ENCODE measurements at places on chromosomes 1 and 21.

- DNase-seq: no peak
These were observed 18.7 kb downstream of the TMEM53 start for GRCh38 chr1:44655609-44656008.

DNA sequence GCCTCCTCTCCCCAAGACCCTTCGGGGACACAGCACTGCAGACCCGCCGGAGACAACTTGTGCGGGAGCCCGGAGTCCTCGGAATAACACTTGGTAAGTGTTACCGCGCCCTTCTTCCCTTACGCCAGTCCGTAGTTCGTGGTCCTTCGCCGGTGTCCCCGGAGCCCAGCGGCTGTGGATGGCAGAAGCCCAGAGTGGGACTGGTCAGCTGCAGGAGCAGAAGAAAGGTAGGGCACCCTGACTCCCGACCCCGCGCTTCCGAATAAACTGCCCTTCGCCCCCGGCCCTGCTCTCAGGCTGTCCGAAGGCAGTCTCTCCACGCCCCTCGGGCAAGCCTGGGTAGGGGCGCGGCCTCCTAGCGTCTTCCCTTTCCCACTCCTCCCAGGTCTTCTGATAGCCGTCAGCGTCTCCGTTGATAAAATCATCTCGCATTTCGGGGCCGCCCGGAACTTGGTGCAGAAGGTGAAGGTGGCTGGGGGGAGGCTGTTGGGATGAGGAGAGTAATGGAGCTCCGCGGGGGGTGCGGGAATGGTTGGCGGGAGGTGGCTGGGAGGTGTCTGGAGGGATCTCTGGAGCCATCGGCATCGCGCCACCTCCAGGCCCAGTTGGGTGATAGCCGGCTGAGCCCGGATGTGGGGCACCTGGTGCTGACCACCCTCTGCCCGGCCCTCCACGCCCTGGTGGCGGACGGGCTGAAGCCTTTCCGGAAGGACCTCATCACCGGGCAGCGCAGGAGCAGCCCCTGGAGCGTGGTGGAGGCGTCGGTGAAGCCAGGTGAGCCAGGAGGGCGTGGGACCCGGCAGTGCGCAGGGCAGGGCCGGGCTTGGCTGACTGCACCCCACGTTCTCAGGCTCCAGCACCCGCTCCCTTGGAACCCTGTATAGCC lies 4.3 kb downstream of the RUSC1 start:
- no peak for DNase-seq

GRCh38 chr1:212791261-212791675 lies 309 bp downstream of the NSL1 start:
- DNase-seq: no peak

DNA sequence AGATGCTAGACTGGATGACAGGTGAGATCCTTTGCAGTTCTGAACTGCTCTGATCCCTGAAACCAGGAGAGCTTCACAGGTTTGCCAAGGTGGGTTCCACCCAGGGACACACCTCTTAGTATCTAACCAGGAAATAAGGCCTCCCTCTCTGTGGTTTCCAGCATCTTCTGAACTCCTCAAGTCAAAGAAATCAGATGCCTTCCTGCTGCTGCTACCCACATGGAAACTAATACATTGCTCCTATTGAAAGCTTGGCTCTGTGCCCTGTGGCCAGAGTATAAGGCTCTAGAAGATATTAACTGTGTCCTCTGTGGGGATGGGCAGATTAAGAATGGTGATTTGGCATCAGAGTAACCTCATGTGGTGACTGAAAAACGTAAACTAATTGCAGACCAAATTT lies 75.0 kb upstream of the MRPS6 start:
- DNase-seq: no peak

- no peak for DNase-seq
These were observed 54.8 kb upstream of the SH3GLB1 start for GRCh38 chr1:86649618-86650017.

DNA sequence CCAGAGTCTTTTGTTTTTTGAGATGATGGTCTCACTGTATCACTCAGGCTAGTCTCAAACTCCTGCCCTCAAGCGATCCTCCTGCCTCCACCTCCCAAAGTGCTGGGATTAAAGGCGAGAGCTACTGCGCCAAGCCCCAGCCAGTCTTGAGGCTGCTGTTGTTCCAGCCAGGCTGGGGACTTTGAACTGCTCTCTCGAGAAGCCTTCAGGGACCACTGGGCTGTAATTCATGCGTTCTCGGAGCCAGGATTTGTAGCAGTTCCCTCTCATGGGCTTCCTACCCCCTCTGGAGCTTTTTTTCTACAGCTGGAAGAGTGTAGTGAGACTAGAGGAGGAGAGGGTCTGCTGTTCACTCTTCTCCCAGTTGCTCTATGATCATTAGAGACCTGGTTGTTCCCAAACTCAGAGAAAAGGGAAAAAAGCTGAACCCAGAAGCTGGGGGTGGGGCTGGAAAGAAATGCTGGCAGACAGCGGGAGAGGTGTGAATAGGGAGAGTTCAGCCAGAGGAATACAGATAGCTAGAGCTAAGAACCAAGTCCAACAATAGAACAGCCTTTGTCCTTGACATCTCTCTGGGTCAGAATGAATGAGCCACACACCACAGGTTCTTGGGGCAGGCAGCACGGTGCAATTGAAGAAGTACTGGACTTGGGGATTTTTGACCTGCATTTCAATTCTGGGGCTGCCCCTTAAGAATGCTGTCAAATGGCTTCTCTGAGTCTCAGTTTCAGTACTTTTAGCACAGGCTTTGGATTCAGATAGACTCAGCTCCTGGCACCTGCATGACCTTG lies 13.2 kb upstream of the SLC41A1 start:
- DNase-seq: no peak

- no peak for DNase-seq
These were observed 15.9 kb upstream of the PADI3 start for GRCh38 chr1:17232759-17233661.

DNA sequence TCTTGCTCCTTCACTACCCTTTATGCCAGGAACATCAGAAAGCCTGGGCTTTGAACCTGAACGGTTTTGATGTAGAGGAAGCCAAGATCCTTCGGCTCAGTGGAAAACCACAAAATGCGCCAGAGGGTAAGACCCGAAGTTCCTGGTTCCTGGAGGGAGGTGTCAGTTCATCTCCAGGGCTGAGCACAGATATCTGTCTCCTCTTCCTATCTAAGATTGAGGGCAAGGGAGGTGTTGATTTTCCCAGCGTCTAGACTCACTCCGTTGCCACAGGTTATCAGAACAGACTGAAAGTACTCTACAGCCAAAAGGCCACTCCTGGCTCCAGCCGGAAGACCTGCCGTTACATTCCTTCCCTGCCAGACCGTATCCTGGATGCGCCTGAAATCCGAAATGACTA lies 915 bp downstream of the CDC20 start:
- DNase-seq: no peak

GRCh38 chr1:168786476-168787330 lies 57.7 kb upstream of the DPT start:
- no peak for DNase-seq

GRCh38 chr1:222042120-222042519 lies 300.2 kb upstream of the DUSP10 start:
- no peak for DNase-seq

DNA sequence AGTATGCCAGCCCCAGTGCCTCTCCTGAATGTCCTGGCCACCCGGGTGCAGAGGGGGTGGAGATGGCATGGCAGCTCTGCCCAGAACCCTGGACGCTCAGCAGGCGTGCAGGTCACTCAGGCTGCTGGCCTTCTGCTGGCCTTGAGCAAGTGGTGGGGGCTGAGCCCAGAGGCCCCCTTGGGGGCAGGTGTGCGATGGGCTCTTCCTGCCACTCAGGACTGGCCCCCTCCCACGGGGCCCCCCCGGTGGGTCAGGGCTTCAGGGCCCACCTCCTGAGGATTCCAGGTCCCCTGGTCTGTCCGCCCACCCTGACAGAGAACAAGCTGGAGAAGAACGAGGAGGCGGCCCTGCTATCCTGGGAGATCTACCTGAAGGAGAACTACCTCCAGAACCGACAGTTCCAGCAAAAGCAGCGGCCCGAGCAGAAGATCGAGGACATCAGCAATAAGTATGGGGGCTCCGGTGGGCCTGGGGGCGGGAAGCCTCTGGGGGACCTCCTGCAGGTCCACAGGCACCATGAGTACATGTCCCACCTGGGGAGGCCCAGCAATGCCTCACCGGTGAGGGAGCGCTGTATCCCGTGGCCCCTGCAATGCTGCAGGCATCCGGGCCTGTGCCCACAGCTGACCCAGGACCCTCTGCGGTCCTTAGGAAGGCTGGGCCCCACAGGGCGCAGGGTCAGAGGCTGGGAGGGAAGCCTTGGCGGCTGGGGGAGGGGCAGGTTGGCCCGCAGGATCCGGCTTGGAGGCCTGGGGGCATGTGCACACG lies 37.0 kb upstream of the LRRC3 start:
- no peak for DNase-seq

DNA sequence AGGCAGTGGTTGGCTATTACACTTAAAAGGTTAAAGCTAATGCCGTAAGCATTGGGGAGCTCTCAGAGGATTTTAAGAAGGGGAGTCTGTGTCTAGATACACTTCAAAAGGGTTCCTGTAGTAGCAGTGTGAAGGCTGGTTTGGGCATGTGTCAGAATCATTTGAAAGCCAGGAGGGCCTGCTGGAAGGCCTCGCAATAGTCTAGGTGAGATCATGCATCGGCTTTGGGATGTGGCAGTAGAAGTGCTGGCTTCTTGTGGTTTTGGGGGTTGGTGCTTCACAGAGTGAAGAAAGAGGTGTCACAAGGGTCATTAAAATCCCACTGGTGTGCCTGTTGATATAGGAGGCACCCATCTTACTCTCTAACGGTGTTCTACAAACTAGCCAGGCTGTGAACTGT lies 85.7 kb downstream of the ST6GALNAC3 start:
- DNase-seq: no peak

GRCh38 chr1:228222548-228222947 lies 14.7 kb downstream of the OBSCN start:
- DNase-seq: no peak

DNA sequence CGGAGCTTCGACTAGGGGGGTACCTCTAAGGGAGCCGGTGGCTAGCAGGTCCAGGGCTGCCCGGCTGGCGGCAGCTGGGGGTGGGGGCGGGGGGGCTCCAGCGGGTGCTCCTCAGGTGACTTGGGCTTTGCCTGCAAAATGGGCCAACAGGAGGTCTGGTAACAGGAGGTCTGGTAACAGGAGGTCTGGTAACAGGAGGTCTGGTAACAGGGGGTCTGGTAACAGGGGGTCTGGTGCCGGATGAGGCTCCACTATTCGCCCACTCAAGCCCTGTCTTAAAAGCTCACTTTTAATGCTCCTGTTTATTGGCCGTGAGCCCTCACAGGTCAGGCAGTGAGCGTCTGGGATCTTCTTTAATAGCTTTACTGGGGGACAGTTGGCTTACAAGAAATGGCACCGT lies 40.4 kb upstream of the ACTRT2 start:
- no peak for DNase-seq

DNA sequence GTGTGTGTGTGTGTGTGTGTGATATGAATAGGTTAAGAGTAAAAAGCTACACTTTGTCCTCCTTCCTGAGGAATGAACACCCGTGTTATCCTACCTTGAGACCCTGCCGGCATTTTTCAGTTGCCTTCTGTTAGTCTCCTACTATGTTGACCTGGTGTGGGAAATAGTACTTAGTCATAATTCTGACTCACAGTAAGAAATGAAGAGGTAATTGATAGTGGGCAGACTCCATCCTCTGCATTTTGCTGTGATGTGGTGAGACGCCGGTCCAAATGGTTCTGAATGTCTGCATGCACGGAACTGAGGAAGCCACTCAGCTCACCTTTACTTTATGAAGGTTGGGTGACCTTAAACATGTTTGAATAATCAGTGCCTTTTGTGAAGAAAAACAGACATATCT lies 12.6 kb downstream of the CD101 start:
- no peak for DNase-seq

GRCh38 chr1:38194472-38194871 lies 147.9 kb upstream of the POU3F1 start:
- no peak for DNase-seq

- DNase-seq: no peak
These were observed 52.2 kb downstream of the RAB3GAP2 start for GRCh38 chr1:220219865-220220698.

DNA sequence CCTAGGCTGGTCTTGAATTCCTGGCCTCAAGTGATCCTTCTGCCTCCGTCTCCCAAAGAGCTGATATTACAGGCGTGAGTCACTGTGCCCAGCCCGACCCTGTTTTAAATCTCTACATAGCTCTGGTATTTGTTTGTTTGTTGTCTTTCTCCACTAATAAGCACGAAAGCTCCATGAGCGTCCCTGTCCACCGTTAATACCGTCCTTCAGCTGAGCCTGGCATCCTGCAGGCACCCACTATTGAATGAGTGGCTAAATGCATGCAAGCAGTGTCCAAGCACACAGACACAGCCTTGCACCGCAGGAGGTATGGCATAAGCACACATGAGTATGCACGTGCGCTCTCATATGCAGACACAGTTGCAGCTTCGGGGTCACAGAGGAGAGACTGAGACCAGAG lies 4.5 kb upstream of the COL16A1 start:
- DNase-seq: no peak

DNA sequence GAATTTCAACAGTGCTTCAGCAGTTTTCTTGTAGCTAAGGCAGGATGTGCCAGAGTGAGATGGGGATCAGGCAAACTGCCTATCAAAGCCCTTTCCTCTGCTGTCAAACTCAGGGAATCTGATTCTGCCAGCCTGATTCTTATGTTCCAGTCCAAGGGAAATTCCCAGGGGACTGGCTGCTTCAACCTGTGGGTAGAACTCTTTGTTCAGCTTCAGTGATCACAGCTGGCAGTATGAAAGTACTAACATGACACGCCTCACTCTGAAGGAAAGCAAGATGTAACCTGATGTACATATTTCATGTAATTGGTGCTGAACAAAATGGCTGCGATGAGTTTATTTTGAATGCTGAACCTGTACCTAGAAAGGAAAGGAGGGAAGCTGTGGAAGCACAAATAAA lies 40.1 kb upstream of the SLC5A9 start:
- DNase-seq: no peak

- DNase-seq: no peak
These were observed 402.2 kb downstream of the SMYD3 start for GRCh38 chr1:246104927-246105326.

DNA sequence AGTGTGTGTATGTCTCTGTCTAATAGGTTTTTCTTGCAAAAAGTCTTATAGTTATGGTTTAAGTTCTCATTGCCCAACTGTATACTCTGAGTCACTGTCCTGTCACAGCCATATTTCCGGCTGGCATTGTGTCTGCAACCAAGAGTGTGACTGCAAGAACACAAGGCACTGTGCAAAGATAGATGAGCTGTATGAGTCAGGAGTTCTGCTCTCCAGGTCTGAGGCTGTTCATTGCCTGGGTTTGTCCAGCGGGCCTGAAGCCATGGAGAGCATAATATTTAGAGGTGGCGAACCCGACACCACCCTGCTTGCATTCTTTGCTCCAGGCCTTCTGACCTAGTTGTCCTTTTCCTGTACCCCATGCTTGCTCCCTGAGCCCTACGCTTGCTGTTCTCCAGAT lies 50.9 kb upstream of the CNIH3 start:
- DNase-seq: no peak

- no peak for DNase-seq
These were observed 99.9 kb downstream of the WDR4 start for GRCh38 chr21:42779431-42779861.

DNA sequence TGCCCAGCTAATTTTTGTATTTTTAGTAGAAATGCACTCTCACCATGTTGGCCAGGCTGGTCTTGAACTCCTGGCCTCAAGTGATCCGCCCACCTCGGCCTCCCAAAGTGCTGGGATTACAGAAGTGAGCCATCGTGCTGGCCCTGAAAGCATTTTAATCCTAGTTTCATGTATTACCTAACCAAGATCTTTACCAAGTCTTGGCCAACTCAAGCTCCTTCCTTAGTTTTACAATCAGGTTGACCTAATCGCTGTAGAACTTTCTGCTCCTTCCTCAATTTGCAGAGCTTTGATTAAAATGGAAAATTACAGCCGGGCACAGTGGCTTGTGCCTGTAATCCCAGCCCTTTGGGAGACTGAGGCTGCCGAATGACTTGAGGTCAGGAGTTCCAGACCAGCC lies 3.2 kb upstream of the TMEM63A start:
- DNase-seq: no peak

All from T follicular helper cell (primary cell).